ENCODE measurements at places on chromosomes 12 and 14.
A peak's percentile ranks its signal among the peaks of the same experiment; 100 is the strongest.

DNA sequence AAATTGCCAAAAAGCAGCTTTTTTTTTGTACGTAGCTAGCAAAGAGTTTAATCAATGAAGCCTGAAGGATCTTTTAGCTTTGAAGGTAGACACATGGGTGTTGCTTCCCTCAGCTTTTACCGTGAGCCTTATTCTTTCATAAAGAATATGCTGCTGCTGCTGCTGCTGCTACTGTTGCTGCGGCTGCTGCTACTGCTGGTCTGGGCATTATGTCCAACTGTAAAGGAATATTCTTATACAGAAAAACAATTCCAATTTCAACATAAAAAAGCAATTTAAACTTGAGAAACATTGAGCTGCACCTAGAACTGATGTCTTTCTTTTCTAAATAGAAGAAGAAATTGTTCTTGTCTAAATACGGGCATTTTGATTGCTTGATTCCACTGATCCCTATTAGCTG is 38.9 kb upstream of the PPP1R12A start:
- no peak for DNase-seq

DNA sequence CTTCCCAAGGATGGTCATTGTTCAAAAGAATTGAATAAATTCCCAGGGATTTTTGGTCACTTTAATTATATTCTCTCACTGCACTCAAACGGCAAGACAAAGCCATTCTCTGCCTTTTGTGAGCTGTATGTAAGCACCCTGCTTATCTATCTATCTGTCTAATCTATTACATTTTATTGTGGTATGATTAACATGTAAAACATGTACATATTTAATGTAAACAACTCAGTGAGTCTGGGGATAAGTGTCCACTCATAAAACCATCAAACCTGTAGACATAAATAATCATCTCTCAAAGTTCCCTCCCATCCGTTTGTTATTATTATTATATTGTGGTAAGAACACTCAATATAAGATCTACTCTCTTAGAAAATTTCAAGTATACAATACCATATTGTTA is 167.1 kb downstream of the CAND1 start:
- DNase-seq = no peak

DNA sequence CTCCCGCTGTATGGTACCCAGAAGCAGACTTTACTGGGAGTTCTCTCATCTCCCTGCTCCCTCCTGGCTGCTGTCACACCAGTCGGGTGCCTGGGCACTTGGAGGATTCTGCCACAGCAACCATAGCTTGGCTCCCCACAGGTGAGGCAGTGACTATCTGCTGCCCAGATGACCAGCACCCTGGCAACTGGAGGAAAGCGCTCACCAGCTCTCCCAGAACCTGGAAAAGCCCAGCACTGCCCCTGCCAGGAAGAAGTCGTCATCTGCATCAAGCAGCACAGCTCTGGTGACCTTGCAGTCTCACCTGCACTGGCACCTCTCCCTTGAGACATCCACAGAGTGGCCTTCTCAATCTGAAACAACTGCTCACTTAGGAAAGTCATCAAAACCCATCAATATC is 31.9 kb upstream of the TC2N start:
- DNase-seq = no peak

DNA sequence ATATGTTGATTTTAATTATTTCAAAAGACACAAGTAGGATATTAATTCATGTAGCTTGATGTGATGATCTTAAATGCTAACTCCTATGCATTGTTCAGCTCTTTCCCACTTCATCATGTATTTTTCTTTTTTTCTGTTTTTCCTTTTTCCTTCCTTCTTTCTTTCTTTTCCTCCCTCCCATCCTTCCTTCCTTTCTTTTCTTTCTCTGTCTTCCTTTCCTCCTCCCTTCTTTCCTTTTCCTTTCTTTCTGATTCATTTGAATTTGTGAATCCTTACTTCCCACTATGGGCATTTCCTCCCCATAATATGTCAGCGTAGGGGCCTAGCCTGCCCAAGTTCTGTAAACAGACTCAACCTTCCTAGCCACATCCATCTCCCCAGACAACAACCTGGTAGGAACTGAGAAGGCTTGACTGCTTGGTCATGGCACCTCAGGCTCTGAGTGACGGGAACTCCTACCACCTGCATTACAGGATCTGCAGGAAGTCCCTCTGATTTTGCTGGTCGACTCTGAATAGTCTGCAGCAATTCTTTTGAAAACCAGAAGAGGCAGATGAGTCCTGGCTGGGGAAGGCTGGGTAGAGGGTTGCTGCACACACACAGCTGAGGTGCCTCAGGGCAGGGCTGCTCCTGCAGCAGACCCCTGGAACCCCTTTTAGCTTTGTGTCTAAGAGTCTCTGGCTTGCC is 33.4 kb upstream of the BHLHE41 start:
- DNase-seq = peak; percentile 48
